COR-L47 (cell line): ENCODE measurements at places on chromosomes 5 and 9.

DNA sequence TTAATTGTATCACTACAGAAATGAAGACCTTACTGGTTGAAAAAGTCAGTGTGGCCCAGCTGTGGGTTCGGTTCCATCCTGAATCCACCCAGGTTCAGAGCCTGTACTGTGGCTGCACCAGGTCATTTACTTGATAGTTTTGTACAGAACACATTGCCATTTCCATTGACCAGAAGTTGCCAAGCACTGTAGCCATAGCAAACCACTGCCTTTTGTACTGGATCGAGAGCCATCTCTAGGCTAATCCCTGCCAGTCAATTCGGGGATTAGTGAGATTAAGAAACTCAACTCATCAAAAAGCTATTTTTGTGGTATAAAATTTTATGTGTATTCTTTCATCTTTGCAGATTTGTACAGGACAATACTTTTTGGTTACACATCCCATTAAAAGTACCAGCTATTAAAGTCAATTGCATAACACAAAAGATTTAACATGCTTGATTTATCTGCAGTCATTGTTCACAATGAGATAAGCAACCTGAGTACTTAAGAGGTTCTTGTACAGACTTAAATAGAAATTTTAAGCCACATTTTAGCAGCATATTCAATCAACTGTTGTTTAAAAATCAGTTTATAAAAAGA, 108.5 kb upstream of the OTULINL start:
- no peak for DNase-seq

- DNase-seq, result no peak
Measured at GRCh38 chr5:1856596-1857255, 26.0 kb downstream of the IRX4 start.

DNA sequence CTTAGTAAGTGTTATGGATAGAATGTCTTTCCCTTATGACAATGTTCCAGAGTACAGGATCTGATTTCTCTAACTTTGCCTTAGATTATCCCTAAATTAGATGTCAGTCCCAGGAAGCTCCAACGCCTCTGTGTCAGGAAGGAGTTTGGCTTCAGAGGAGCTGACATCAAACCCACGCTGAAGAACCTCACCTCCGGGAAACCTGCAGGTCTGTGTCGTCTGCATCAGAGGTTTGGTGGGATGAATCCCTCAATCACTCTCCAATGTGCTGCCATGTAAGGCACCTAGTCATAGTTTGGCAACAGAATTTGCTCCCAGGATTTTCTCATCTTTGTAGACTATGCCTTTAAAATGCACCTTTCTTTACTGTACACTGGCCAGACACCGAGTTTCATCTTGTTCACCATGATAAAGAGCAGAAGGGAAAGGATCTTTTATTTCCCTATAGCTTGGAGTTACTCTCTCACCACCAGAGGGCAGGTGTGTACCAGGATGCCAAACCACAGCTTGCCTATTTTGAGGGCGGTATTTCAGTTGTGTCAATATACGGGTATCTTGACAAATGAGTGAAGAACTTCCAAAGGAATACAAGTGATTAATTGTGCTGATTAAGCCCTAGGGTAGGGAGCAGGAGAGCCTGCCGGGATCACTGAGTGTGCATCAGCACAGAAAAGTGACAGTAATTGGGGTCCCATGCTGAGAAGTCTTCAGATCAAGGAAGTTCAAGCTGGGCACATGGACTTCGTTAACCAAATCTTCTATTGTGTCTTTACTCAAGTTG, 23.4 kb downstream of the MINAR2 start:
- peak; percentile 14 for DNase-seq

DNA sequence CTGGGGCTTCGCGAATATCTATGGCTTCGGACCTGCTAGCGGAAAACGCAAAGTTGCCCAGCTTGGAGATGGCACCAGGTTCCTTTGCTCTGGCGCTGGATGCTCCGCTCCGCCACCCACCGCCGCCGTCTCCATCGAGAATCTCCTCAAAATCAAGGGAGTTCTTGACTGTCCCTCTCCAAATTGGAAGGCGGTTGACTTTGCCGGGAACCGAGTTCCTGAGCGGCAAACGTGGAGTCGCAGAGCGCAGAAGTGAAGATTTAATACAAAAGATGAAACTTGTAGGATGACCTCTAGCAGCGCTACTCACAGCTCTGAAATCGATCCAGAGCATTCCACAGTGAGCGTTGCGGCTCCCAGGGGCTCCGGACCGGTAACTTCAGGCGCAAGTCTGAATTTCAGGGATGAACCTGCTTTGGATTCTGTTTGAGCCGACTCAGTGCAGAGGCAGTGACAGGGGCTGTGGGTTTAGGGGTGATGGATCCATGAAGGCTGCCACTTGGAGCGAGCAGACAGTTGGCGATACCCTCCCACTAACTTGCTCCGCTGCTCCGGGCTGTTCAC, 1641.5 kb upstream of the C9orf72 start:
- DNase-seq, result no peak

DNA sequence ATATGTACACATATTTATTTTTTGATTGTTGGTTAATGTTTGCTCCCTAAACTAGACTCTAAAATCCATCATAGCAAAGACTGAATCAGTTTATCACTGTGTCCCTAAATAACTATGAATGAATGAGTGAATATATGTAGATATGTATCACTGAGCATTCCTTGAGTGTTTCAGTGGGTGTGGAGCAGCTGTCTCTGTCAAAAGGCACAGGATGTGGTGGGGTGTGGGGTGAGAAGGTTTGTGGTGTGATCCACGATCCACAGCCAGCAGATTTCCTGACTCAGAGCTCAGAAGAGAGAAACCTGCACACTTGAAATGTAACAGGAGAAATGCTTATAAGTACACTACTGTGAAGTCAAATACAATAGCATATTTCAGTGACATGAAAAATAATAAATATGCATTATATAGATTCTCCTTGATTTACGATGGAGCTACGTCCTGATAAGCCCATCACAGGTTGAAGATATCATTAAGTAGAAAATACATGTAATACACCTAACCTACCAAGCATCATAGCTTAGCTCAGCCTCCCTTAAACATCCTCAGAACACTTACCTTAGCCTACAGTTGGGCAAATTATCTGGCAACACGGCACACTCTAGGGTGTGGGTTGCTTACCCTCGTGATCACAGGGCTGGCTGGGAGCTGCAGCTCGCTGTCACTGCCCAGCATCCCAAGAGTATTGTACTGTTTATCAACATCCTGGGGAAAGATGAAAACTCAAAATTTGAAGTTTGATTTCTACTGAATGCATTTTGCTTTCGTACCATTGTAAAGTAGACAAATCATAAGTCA, 287.0 kb downstream of the GAS1 start:
- no peak for DNase-seq

GRCh38 chr5:79636981-79637733, 24.9 kb downstream of the TENT2 start:
- no peak for DNase-seq

- DNase-seq, result no peak
Measured at GRCh38 chr5:6730407-6730806, 17.2 kb downstream of the TENT4A start.

- no peak for DNase-seq
Measured at GRCh38 chr5:66511491-66511890, 84.7 kb upstream of the MAST4 start.

DNA sequence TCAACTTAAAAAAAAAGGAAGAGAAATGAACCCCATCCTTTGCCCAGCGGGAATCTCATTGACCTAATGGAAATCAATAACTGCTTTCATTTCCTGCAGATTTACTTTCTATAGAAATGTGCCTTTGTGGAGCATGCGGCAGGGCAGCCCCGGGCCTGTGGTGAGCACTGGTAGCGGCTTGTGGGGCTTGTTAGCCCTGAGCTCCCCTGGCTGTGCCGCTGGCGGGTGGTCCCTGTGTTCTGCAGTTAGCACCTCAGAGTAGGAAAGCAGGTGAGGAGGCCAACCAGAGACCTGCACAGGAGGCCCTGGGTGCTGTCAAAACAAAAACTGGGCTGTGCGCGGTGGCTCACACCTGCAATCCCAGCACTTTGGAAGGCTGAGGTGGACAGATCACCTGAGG, 76.8 kb upstream of the CDK20 start:
- DNase-seq, result no peak

DNA sequence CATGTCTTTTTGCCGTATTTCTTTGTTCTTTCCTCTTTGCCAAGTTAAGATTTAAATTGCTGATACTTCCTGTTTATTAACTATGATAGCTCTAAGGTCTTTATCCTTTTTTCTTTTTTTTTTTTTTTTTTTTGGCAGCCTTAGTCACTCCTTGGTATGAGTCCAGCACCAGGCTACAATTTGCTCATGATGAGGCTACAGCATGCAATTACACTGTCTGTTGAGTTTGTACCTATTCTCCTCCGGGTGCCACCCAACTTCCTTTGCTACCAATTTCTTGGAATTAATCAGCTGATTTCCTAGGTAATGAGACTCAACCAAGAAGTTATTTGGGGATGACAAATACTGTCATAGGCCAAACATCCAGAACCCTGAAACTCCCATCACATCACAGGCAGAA, 25.5 kb downstream of the ACTL7B start:
- peak; percentile 11 for DNase-seq

DNA sequence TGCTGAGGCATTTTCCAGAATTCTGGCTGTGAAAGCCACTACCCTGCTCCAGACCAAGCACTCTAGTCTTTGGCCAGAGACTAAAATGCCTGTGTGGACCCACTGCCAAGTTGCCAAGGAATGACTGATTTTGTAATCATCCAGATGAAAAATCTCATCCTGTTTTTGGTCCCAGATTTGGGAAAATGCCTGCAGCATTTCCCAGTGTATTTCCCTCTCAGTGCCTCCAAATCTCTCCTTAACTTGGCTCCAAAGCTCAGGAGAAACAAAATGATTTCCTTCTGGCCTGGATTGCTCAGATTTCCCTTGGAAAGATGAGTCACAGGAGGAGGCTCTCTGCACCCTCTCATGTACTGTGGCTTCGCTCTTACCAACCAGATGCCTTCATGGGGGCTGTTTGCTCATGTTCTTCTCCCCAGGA, 335.2 kb upstream of the TARS1 start:
- no peak for DNase-seq

DNA sequence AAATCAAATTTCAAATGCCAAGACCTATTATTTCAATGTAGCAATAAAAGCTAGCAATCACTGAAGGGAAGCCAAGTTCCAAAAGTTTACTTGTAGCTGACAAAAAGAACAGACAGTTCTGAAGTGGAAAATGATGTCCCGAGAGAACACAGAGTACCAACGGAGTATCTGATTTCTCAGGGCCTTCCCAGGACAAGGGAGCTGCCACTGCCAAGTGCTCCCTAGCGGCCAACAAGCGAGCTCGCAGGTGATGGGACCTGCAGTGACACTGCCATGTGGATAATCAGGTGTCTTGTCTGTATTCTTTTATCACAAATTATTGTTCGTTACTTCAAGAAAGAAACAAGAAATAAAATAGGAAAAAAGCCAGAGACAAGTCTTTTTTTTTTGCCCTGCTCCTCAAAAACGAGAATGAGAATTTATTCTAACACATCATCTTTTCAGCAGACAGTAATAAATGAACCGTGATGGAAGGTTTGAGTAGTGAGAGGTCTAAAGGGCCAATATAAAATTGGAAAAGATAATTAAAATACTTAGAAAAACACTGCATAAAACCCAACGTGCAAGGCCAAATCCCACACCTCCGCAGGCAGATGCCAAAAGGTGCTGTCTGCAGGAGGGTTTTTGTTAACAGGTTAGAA, 159.4 kb downstream of the MYO10 start:
- DNase-seq, result no peak

DNA sequence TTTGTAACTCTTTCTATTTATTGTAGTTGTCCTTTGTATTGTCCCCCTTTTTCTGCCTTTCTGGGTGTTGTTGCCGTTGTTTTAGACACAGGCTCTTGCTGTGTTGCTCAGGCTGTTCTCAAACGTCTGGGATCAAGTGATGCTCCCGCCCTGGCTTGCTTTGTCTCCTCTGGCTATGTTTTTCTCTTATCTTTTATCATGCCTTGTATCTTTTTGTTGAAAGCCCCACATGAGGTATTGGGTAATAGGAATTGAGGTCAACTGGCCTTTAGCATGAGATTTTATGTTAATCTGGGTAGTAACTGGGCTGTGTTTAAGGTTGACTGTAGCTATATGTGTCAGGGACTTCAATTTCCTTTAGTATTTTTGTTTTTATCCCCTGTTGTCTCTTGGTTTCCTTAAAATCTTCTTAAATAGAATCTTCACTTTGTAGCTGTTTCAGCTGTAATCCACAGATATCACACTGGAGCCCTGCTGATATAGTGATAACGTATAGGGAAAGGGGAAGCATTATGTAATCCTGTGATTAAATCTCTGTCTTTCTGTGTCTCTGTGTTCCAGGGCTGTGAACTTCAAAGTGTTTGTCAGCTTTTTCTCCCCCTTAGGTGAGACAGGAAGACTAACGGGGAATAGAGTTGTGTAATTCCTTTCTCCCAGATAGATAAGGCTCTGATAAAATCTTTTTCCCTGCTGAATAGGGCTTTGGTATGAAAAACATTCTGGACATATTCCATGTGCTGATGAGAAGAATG, 25.9 kb upstream of the CACNA1B start:
- DNase-seq, result no peak

- no peak for DNase-seq
Measured at GRCh38 chr9:131330814-131331600, 41.5 kb downstream of the PLPP7 start.

GRCh38 chr5:6491196-6491918, 42.7 kb downstream of the UBE2QL1 start:
- DNase-seq, result no peak

GRCh38 chr5:72884892-72885291, 68.4 kb downstream of the TNPO1 start:
- DNase-seq, result no peak

DNA sequence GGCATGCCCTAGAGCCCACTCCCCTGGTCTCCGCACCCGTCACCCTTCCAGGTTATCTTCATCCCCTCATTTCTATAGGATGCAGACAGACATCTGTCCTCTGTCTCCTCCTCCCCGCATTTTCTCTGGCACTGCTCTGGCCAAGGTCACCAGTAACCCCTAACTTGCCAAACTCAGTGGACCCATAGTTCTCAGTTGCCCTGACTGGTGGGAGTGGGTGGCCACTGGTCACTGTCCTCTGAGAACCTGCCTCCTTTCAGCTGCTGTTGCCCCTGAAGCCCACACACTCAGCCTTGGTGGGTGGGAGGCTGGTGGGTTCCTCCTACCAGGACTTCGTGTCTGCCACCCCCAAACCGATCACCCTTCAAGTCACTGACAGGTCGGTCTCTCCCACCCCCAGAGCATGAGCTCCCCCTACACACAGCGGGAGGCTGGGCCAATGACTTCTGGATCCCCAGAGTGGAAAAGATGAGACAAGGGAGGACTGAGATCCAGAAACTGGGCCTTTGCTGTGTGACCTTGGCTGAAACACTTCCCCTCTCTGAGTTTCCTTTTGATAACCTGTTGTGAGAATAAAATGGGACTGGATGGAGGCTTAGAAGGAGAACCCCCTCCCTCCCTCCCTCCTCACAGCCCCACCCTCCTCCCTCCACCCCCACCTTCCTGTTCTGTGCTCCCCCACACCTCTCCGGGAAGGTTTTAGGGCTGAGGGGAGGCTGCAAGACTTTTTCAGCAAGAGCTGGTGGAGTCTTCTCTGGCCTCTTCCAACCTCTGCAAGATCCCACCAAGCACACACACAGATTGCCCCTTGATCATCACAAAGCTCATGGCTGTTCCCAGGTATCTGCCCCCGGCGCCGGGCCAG, 2.4 kb upstream of the DBN1 start:
- DNase-seq, result no peak
